ENCODE measurements at places on chromosomes 4 and X.

GRCh38 chr4:7512428-7512827 lies 77.7 kb upstream of the PSAPL1 start:
- no peak for DNase-seq

GRCh38 chrX:6917666-6918065 lies 229.8 kb upstream of the STS start:
- no peak for DNase-seq

- no peak for DNase-seq
Observed at GRCh38 chr4:5215321-5215720, 164.0 kb downstream of the STK32B start.

DNA sequence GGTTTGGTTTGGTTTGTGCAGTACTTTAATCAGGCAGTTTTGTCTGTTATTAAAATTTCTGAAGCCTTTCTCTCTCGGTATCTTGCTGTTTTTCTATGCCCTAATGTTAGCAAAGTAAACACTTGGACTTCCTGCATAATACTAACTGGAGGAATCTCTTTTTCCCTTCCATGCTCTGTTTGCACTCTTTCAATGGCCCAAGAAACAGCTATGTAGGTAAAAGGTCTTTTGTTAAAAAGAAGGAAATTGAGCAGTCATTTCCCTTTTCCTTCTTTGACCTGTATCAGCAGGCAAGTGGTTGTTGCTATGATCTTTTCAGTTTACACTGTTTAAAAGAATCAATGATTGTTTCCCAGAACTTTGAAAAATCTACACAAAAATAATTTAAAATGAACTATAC lies 82.7 kb downstream of the CCSER1 start:
- DNase-seq = no peak

GRCh38 chr4:147955827-147956558 lies 224.1 kb downstream of the ARHGAP10 start:
- no peak for DNase-seq

GRCh38 chrX:90040807-90041206 lies 119.1 kb downstream of the TGIF2LX start:
- no peak for DNase-seq

GRCh38 chr4:153252122-153252521 lies 47.9 kb downstream of the TRIM2 start:
- no peak for DNase-seq

- peak; percentile 4 for DNase-seq
Observed at GRCh38 chrX:10620121-10620699, at the start of gene MID1. Gene MID1, minus strand, starts transcription at chrX:10620585. Its CDS starts 53,038 bp downstream, at chrX:10567547.

GRCh38 chr4:108193886-108194672 lies 25.3 kb upstream of the LEF1 start:
- no peak for DNase-seq

DNA sequence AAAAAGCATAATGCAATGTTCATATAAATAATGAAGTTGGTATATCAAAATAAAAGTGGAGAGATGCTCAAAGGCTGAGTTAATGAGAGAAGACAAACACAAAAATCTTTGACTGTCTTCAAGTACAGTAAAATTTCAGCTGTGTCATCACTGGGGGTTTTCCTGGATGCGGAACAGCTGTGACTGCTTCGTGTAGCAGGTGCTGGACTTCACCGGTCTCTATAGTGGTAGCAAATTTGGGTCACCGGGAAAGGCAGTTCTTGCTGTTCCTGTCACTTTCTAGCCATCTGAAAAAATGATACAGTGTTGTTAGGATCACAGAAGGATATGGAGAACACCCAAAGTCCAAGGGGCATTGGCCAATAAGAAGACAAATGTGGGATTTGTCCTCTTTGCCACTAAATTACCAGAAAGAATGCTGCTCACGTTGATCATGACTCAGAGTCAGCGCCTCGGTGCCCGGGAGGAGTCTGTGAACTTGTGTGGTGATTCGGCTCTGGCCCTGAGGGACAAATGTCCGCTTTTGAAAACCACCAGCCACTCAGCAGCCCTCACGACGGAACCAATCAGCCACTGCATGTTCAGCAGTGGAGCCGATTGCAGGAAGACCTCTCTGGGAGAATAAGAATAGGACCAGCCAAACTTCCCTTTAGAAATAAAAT lies 230.1 kb upstream of the FAT1 start:
- no peak for DNase-seq

GRCh38 chrX:10314530-10315104 lies 157.8 kb downstream of the CLCN4 start:
- DNase-seq = no peak

- DNase-seq = no peak
Observed at GRCh38 chr4:187586892-187587291, 408.7 kb upstream of the ZFP42 start.

GRCh38 chrX:39809331-39809730 lies 288.4 kb downstream of the BCOR start:
- no peak for DNase-seq

- no peak for DNase-seq
Observed at GRCh38 chr4:159428975-159429692, 326.3 kb downstream of the RAPGEF2 start.

DNA sequence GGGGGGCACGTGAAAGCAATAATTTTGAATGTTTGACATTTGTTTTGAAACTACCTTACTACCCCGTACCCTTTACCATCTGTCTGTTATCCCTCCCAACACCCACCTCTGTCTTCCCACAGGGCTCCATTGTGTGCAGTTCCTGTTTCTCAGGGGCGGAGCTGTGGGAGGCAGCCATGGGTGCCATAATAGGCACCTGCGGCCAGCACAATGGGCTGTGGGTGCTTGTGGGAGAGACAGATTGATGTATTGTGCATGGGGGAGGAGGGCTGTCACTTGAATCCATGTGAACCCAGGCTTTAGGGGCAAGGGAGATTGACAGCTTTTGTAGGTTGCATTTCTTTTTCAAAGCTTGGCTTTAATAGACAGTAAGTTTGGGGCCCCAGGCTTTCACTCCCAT lies 122.6 kb upstream of the CXorf66 start:
- no peak for DNase-seq

DNA sequence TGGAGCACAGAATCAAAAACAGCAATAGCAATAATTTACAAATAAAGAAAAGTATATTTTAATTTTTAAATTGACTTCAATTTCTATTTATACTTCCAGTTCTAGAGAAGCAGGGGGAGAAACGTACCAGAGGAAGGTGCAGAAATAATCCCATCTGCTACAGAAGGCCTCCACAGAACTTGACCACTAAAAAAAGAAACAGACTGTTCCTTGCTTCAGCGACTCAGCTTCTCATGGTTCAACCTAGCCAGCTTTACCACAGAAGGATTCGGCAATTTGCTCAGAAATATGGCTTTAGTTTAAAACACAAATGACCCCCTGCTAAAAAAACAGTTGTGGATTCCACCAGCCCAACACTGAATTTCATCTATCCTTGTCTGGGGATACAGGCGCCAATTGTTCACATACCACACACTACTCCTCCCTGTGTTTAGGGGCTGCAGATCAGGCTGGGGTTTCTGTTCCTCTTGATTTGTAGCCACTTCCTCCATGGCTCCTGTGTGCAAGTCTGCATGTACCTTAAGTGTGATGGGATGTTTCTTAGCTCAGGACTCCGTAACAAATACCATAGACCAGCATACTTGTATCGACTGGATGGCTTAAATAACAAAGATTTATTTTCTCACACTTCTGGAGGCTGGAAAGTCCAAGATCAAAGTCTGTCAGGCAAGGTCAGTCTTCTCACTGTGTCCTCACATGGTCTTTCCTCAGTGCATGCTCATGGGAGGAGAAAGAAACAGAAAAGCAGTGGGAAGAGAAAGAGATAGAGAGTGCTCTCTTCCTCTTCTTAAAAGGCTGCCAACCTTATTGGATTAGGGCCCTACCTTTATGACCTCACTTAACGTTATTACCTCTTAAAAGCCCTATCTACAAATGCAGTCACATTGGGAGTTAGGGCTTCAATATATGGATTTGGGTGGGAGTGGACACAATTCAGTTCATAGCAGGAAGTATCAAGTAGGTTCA lies 79.1 kb downstream of the AMOT start:
- no peak for DNase-seq

- DNase-seq = no peak
Observed at GRCh38 chrX:124530803-124531202, 184.4 kb downstream of the SH2D1A start.

GRCh38 chr4:84260495-84260894 lies 238.6 kb downstream of the NKX6-1 start:
- DNase-seq = no peak

GRCh38 chr4:25609976-25610375 lies 45.7 kb upstream of the SLC34A2 start:
- no peak for DNase-seq

GRCh38 chr4:184900184-184900583 lies 74.4 kb upstream of the ACSL1 start:
- no peak for DNase-seq

DNA sequence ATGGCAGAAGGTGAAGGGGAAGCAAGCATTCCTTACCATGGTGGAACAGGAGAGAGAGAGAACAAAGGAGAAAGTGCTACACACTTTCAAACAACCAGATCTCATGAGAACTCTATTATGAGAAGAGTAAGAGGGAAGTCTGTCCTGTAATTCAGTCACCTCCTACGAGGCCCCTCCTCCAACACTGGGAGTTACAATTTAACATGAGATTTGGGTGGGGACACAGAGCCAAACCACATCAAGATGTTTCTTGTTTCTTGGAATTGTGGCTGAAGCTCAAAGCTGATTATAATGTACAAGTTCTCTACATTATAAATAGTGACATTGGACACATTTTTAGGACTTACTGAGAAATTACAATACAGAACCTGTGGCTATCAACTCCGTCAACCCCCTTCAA lies 29.5 kb upstream of the TAPT1 start:
- peak; percentile 55 for DNase-seq

DNA sequence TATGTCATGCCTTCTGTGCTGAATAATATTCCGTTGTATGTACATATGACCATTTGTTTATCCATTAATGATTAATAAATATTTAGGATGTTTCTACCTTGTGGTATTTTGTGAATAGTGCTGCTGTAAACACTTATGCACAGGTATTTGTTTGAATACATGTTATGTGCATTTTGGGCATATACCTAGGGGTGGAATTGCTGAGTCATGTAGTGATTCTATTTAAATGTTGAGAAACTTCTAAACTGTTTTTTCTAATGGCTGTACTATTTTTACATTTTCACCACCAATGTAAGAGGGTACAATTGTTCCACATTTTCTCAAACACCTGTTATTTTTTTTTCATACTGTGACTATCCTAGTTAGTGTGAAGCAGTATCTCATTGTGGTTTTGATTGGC lies 1318.6 kb downstream of the TECRL start:
- no peak for DNase-seq

DNA sequence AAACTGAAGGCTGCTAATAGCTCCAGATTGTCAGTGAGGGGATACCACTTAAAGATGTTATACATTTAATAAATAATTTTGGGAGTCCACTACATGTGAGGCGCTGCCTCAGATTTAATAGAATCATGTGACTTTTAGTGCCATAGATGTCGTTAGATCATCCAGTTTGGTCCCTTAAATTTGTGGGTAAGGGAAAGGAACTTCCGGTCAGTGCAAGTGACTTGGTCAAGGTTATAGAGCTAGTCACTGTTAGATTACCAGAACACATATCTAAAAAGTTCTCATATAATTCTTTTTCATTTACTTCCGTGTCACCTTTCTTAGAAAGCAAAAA lies 529 bp upstream of the UBA6 start:
- DNase-seq = no peak

DNA sequence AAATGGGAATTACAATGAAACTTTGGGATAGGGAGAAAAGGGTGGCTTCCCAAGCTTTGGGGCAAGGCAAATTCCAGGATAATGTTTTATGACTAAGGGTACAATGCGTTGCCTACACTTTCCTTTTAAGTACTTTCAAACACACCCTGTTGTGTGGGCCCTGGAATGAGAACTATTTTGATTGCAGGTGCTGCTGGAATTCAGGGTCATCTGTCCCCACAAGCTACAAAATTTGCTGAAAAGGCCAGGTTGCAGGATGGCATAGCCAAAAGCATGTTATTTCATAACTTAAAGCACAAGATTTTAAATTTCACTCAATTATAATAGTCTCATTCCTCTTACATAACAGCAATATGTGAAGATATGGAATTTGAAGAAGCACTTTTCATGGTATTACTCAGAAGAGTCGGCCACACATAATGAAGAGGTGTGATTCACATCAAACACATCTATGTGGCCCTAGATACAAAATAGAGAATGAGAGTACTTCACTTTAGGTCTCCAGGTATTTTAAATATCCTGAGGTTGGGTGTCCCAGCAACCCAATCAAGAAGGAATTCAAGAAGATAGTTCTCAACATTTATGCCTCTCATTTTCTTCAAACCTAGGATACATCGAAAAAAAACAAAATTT lies 89.3 kb downstream of the APBB2 start:
- no peak for DNase-seq

- no peak for DNase-seq
Observed at GRCh38 chr4:7647600-7648543, 213.1 kb upstream of the PSAPL1 start.

DNA sequence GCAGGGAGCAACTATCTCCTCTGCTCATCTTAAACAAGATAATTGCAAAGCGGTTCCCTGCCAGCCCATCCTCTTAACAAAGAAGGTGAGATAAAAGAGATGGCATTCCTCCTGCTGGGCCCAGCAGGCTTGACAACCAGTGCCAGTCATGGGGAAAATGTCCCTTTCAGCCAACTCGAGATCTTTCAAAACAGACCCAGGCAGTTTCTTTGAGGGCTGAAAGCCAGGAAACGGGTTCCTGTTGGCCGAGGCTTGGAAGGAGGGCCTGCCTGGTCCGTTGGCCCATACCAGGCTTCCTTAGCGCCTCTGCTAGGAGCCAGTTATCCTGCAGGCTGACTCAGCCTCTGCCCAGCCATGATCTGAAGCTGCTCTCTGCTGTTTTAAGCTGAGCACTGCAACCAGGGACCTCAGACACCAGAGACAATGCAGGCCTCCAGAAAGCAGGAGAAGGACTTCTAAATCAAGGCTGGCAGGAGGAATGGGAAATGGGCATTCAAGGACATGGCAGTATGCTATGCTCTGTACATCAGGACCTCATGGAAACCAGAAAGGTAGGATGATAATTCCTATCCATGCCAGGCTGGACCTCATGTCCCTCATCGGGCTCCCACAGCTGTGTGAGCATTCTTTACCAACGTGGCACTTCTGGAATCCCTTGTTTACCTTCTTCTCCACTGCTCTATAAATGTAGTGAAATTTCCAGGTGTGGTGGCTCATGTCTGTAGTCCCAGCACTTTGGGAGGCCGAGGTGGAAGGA lies 42.4 kb upstream of the SLC2A9 start:
- DNase-seq = peak; percentile 73

- DNase-seq = no peak
Observed at GRCh38 chrX:17839269-17839668, 21.8 kb downstream of the RAI2 start.

GRCh38 chrX:74578137-74578536 lies 36.3 kb downstream of the RLIM start:
- DNase-seq = no peak

GRCh38 chr4:113701169-113701568 lies 60.4 kb downstream of the CAMK2D start:
- DNase-seq = no peak

DNA sequence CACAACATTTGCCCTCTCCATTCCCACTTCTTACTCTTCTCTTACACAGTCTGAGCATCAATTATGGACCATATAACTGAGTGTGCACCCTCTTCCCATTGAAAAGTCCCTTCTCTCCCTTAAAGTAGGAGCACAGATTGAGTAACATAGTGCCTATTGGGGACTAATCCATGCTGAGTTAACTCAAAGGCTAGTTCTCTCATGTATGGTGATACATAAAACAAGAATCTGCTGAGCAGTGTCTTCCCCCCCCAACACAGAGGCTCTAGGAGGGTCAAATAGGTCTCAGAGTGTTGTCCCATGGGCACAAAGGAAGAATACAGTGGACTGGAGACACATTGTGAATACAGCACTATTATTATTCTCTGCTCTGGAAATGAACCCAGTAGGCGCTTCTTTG lies 274.6 kb upstream of the BOD1L1 start:
- no peak for DNase-seq

- DNase-seq = peak; percentile 28
Observed at GRCh38 chr4:11497212-11497806, 68.6 kb upstream of the HS3ST1 start.
